ENCODE measurements at places on chromosomes 1 and 21.

DNA sequence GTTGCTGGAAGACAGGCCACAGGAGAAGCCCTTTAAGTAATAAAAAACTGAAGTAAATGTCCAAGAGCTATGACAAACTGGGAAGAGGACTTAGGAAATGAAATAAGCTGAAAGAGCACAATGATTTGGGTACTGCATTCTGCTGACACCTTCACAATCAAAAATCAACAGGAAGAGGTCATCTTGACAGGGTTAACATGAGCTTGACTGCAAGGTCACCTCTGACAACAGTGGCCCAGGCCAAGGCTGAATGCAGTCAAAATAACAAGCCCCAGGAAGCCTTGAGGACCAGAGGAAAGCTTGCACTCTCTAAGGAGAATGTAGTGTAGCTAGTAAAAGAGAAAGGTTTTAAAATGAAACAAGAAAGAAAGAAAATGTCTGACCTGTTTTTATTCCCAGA lies 179.3 kb downstream of the SEC16B start:
- DNase-seq: no peak

GRCh38 chr1:209850342-209850979 lies 22.7 kb downstream of the UTP25 start:
- no peak for DNase-seq

DNA sequence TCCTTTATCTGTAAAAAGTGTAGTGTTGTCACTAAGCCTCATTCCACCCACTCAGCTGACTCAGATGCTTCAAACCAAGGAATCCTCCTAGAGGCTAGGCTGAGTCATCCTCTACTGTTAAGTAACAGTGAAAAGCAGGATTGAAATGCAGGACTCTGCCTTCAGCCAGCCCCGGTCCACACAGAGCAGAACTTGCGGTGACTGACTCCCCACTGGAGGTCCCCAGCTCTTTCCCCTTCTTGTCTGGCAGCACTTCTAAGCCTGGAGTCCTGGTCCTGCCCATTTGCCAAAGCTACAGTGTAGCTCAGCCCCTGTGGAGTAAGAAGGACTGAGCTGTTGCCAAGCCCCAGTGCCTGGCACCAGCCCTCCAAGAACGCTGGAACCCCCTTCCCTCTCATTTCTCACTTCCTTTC lies 1.7 kb downstream of the RAB7B start:
- no peak for DNase-seq

- DNase-seq: no peak
These were observed 185.8 kb downstream of the NRIP1 start for GRCh38 chr21:14878971-14879370.
